ENCODE measurements at places on chromosomes 12 and 14.

DNA sequence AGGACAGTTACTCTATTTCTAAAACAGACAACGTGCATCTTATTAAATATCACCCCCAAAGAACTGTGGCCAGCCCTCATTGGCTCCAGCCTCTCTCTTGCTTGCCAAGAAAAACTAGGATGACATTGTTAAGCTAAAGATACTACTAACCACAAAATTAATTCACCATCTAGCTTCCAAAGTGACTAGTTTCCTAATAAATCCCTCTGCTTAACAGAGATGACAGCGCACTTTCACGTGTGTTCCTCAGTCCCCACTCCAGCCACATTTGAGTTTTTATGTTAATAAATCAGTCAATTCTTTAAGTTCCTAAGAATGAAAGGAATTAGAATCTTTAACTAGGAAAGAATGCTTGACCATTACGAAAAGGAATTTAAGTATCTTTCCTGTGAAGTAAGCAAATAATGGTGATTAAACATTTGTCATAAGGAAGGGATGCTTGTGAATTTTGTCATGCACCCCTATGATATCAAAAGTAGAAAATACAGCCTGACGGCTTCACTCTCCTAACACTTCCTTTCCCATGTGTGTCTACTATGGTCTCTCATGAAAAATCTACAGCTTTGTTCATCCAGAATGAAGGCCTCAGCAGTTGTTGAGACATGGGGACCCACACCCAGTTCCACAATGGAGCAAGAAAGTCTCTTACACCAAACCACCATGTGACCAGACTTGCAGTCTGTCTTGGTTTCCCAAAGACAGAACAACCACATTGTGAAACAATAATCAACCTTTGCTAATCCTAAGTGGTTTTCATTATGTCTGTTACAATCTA is 8.1 kb downstream of the CORO1C start:
- no peak for DNase-seq

DNA sequence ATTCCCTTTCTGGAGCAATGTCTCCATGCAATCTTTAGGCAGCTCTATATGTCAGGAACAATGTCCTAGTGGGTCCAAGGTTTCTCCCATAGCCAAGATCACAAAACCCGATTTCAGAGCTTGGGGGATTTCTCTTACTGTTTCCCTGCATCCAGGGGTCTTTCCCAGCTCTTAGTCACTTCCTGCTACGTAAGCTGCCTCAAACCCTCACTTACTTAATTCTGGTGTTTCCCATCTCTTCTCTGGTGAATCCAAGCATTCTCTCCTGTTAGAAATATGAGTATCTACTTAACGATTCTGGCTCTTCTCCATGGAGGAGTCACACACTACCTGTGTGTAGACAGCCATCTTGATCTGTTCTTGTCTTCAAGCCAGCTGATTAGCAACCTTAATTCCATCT is 80.0 kb downstream of the IFNG-AS1 start:
- no peak for DNase-seq

DNA sequence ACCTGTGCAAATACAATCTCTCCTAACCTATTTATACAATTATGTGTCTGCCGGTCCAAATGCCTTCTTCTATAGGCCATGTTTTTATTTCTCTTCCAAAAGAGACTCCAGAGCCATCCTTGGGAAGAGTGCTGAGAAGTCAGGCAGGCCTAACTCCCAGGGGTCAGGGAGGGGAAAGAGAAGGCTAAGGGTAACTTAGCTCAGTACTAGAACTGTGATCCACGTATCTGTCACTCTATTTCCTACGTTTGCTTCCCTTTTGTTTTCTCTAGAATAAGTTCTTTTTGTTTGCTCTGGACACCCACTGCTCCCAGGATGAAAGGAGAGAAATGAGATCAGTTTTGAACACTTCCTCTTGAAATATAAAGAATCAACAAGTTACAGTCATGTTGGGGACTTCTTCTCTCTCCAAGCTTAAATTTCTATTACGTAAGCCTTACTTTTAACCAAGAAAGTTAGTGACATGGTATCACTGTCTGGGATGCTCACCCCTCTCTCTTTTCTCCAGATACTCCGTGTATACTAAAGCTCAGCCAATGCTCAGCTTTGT is 79.2 kb downstream of the DAD1 start:
- no peak for DNase-seq

GRCh38 chr14:24392325-24393091 is 6.3 kb upstream of the NYNRIN start:
- DNase-seq: no peak

GRCh38 chr12:89353188-89353822 is 1.0 kb upstream of the DUSP6 start:
- peak; percentile 67 for DNase-seq

- no peak for DNase-seq
Measured at GRCh38 chr12:58491306-58491705, 429.0 kb downstream of the LRIG3 start.

DNA sequence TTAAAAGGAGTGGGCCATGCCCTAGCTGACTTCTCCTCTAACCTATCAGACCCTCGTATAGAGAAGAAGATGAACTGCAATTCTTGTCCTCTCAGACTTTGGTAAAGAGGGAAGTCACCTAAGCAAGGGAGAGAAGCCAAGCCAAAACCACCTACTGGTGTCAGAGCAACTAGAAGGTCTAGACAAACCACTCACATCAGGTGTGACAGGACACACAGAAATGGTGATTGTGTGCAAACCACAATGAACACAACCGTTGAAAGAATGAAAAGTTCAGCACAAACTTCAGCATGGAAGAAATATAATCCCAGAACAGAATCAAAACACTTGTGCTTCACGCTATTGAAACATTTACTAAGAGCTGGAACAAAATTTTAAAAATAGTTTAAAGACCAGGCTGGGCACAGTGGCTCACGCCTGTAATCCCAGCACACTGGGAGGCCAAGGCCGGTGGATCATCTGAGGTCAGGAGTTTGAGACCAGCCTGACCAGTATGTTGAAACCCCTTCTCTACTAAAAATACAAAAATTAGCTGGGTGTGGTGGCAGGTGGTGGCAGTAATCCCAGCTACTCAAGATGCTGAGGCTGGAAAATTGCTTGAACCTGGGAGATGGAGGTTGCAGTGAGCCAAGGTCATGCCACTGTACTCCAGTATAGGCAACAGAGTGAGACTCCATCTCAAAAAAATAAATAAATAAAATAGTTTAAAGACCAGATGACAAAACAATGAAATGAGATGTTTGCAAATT is 56.2 kb upstream of the NTF3 start:
- DNase-seq: no peak

All from stimulated activated naive CD8-positive, alpha-beta T cell treated with anti-CD3 and anti-CD28 coated beads, Interleukin-15, Interleukin-2, amounts not matched to agents 100 U/mL and 50 U/mL, for 24 hours (primary cell).